ENCODE measurements at places on chromosomes 5 and 9.

DNA sequence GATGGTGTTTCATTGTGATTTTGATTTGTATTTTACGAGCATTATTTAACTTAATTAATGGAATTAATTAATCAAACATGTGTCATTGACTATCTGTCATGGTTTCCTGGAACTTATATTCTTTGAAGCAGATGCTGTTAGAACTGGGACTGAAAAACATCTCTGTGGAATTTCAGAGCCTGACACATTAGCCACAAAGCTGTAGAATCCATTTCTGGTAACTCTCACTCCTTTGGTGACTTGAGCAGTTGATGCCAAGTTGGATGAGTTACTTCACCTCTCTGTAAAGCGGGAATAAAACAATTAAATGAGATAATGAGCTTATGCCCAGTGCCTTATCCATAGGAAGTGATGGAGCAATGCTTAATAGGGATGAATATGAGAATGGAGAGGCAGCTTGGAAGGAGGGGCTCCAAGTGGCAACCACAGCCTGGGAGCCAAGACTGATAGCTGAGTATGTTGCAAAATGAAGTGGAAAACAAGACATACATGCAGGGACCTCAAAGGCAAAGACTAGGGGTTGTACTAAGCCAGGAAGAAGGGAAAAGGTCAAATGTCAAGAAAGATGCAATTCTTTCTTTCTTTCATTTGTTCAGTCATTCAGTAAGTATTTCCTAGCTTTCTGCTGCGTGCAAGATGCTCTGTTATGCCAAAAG lies 23.1 kb upstream of the ADRA1B start:
- no peak for DNase-seq

DNA sequence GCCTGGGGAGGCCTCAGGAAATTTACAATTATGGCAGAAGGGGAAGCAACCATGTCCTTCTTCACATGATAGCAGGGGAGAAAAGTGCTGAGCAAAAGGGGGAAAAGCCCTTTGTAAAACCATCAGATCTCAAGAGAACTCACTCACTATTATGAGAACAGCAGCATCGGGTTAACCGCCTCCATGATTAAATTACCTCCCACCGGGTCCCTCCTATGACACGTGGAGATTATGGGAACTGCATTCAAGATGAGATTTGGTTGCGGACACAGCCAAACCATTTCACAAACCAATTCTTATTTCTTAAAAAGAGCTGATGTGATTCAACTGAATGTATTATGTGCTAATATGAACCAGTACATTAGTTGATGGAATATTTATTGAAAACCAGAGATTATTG lies 63.9 kb downstream of the PARP8 start:
- no peak for DNase-seq

DNA sequence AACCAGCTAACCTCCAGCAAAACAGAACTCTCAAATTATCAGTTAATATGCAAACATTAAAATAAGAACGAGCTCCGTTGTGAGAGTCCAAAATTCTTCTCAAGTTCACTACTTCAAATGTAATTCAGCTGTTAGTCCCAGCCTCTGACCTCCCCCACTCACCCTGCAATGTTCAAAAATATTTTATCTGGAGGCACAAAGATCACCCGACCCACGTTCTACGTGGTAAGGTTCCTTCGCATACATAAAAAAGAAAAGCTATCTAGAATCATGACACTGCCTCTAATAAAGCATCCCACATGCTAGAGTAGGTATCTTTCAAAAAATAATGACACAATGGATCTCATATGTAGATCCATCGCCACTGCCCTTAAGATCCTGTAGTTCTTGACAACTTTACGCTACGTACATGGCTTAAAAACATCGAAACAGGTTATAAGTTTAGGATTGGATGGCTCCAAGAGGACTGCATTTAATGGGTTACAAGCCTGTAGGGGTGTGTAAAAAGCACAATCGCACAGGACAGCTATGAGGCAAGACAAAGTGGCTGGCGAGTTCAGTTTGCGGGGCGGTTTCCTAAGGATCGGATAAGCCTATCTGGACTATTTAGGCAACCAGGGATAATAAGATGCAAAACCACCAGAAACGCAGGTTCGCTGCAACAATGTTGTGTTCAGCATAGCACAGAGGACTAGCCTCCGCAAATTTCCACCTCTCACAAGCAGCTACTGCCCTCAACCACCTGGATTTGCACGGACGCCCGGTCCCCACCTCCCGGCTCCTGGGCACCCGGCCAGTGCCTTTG lies 969 bp downstream of the CLK4 start:
- DNase-seq = no peak

DNA sequence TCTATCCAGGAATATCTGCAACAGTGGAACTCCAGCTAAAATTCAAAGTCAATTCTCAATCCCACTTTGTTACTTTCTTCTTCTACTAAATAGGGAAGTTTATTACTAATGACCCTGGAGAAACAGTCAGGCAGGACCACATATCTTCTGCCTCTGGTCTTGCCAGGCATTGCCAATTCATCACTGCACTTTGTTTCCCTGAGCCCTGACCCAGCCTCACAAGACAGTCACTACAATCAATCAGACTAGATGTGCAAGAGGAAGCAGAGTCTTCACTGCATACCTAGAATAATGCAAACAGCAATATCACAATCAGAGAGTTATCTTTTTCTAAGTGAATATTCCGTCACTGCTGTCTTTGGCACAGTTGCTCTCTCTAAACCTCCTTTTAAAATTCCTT lies 74.9 kb upstream of the GAS1 start:
- no peak for DNase-seq

DNA sequence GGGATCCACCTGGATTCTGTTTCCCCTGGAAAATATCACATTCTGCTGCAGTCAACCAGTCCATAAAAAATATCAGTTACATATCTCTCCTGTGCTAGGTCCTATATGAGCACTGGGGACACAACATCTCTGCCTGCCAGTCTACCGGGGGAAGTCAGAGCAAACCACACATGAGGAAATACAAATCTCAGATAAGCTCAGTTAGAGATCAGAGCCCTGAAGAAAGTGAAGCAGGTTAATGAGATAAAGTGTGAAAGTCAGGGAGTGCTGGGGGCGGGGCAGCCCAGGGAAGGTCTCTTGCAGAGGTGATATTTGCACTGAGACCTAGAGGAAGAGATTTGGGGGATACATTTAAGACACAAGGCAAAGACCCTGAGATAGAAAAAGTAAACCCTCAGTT lies 67.8 kb upstream of the SLC1A1 start:
- DNase-seq = no peak
